ENCODE measurements at places on chromosomes 13 and 19.

GRCh38 chr19:45638930-45639729 lies at the start of gene EML2:
Gene EML2 (minus strand): TSS chr19:45639397. CDS start chr19:45639376, 21 bp downstream.
- DNase-seq, result peak; percentile 16

DNA sequence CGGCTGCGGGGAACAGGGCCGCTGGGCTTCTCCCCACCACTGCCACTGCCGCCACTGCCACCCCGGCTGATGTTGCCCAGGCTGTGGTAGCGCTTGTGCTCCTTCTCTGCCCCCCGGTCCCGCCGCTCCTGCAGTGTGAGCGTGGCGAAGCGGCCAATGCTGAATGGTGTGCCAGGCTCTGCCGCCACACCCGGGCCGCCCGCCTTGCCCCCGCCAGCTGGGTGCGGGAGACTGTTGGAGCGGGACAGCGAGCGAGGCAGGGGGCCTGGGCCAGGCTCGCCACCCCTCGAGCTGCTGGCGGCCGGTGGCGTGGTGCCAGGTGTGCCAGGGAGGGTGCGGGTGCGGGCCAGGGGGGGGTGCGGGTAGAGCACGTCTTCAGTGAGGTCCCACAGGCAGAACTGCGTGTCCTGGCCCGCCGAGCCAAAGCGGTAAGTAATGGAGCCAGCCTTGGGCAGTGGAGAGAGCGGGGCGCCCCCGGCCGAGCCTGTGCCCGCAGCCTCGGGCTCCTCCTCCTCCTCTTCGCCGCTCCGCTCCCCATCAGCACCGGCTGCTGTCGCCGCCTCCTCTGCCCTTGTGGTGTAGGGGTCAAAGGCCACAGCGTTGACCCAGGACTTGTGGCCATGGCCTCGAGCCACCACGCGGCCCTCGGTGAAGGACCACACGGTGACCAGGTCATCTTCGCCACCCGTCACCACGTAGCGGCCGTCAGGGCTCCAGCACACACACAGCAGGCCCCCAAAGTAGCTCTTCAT lies 3.7 kb upstream of the DMPK start:
- no peak for DNase-seq

GRCh38 chr19:32908641-32909190 lies 39.1 kb upstream of the SLC7A9 start:
- DNase-seq, result no peak

GRCh38 chr19:14048443-14049153 lies 13.3 kb downstream of the PALM3 start:
- peak; percentile 83 for DNase-seq

DNA sequence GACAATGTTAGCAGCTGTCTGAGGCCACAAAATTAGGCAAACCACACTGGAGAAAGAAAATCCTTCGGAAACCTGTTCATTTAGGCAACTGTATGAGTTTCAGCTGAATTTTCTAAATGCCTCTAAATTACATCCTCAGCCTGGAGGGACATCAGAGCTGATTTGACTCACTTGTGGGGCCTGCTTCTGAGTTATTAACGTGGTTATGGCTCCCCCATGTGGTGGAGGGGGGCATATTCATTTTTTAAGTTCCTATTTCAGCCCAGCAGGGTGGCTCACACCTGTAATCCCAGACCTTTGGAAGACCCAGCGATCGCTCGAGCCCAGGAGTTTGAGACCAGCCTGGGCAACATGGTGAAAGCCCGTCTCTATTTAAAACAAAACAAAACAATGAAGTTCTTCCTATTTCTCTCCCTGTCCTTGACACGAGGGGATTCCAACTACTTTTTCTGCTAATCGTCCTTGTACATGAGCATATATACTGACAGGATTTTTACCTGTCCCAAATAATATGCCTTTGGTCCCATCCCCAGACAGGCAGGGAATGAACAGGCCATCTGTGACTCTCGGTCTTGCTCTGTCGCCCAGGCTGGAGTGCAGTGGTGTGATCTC lies 31.5 kb upstream of the HIF3A start:
- peak; percentile 74 for DNase-seq

DNA sequence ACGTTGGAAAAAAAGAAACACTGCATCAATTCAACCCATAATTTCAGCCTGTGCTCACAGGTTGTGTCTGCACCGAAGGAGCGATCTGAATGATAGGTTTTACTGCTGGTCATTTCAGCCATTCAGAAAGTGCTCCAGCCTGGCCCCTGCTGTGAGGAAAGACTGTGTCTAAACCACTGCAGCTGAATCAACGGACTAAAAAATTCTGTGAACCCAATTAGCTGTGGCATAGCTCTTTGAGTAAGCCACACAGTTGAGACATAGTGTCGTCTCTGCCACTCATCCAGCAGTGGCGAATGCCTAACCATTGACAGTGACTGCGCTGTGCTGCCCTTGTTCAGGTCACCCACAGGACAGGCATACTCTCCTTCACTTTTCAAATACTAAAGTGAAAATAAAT lies 179.8 kb downstream of the COG6 start:
- DNase-seq, result no peak

DNA sequence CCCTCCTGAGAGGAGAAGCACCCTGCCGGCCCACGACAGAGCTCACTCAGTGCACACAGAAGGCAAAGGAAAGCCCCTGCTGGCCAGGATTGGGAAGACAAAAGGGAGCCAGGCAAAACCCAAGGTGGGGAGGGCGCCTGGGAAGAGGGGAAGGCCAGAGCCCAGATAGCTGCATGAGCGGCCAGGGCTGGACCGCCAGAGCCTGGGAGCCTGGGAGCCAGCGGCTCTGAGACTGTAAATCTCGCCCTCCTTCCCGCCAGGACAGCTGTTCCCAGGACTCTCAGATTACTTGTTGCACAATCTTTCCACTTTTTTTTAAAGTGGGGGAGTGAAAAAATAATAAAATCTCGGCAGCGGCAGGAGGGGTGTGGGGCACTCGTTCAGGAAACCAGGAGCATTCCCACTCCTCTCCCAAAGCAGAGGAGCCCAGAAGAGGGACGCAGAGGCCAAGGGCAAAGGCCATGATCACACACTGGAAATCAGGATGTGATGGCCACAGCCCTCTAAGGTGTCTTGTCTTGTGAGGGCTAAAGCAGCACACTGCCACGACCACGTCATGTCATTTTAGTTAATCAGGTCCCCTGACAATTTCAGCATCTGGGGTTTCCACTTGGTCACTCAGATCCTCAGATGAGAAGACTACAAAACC lies 19.6 kb upstream of the EPHX3 start:
- DNase-seq, result no peak

DNA sequence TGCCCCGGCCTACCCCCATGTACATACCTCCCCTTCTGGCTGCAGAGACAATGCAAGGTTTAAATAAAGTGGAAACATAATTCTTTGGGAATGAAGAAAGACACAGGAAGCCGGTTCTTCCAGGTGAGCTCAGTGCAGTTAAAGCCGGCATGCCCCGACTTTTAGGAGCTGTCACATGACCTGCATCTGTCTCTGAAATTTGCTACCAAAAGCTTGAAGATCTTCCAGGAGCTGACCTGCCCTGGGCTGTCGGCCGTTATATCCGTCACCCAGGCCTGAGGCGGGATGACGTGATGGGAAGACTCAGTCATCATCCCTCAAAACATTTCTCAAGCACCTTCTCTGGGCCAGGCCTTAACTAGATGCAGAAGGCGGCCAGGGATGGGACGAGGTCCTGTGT lies 10.3 kb downstream of the RAB8A start:
- no peak for DNase-seq

- no peak for DNase-seq
Measured at GRCh38 chr19:49802836-49803528, 10.1 kb downstream of the FUZ start.

DNA sequence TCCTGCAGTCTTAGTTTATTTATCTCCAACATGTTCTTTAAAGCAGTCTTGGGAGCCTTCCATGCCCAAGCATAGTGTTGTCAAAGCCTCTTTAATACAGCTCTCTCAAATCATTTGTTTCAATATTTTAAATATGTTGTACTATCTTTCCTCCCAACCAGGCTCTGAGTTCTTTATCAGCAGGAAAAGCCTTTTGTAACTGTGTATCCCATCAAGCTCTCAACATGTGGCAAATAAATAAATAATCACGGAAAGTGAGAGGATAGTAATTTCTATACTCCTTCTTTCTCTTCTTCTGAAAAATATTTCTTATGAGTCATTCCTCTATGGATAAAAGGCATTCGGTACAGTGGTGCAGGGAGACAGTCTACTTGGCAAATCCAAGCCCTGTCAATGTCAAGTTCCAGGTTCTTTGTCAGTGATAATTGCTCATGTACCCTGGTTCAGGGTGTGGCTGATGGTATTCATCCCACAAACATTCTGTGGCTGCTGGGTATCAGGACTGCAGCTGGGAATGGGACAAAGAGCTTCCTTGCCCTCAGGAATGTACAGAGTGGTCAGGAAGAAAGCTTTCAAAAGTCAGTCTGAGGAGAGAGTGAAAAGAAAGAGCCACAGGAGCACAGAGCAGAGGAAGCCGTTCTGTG lies 384.3 kb downstream of the EFNB2 start:
- DNase-seq, result no peak

DNA sequence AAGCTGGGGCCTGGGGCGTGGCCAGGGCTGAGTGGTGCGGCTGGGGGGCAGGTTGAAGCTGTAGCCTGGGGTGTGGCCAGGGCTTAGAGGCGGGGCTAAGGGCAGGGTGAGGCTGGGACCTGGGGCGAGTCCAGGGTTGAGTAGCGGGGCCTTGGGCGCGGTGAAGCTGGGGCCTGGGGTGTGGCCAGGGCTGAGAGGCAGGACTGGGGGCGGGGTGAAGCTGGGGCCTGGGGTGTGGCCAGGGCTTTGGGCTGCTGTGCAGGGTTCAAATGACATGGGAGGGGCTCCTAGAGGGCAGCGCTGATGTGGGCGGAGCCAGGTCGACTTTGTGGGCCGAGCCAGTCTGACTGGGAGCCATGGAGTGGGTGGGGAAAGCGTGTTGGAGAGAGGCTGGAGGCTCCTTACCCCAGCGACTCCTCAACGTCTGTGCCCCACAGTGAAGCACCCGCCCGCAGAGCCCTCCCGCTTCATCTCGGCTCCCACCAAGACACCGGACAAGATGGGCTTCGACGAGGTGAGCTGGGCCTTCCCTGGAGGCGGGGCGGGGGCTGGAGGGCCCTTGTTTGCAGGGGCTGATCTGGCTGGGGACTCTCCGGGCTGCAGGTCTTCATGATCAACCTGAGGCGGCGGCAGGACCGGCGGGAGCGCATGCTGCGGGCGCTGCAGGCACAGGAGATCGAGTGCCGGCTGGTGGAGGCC lies 21.5 kb downstream of the COLGALT1 start:
- no peak for DNase-seq

GRCh38 chr13:113166266-113166665 lies 7.8 kb downstream of the PROZ start:
- no peak for DNase-seq

DNA sequence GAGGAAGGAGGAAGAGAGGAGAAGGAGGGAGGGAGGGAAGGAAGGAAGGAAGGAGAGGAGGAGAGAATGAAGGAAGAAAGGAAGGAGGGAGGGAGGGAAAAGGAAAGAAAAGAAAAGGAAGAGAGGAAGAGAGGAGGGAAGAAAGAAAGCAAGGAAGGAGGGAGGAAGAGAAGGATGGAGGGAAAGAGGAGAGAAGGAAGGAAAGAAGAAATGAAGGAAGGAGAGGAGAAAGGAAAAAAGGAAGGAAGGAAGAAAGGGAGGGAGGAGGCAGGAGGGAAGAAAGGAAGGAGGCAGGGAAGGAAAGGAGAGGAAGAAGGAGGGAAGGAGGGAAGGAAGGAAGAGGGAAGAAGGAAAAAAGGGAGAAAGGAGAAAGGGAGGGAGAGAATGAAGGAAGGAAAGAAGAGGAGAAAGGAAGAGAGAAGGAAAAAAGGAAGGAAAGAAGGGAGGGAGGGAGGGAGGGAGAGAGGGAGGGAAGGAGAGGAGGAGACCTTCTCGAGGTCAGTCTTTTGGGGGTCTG lies 13.4 kb upstream of the CASP14 start:
- DNase-seq, result no peak

GRCh38 chr13:71513411-71514033 lies 353.5 kb downstream of the DACH1 start:
- DNase-seq, result no peak

GRCh38 chr19:44212866-44213346 lies 574 bp downstream of the ZNF227 start:
- no peak for DNase-seq

DNA sequence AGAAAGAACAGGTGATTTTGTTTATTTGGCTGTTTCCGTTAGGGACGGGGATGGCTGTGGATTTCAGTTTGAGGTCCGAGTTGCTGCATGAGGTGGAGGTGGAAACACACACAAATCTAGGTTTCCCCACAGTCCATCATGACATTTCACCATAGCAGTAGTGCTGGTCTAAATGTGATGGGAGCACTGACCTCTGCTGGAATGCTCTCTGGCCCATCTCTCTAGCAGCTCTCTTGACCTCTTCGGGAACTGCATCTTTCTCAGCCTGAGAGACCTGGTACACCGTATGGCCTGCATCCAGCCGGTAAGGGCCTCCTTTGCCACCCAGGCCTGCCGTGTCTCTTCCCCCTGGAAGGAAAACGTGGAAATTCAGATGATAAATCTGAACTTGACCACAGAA lies 154.0 kb downstream of the RGCC start:
- no peak for DNase-seq

DNA sequence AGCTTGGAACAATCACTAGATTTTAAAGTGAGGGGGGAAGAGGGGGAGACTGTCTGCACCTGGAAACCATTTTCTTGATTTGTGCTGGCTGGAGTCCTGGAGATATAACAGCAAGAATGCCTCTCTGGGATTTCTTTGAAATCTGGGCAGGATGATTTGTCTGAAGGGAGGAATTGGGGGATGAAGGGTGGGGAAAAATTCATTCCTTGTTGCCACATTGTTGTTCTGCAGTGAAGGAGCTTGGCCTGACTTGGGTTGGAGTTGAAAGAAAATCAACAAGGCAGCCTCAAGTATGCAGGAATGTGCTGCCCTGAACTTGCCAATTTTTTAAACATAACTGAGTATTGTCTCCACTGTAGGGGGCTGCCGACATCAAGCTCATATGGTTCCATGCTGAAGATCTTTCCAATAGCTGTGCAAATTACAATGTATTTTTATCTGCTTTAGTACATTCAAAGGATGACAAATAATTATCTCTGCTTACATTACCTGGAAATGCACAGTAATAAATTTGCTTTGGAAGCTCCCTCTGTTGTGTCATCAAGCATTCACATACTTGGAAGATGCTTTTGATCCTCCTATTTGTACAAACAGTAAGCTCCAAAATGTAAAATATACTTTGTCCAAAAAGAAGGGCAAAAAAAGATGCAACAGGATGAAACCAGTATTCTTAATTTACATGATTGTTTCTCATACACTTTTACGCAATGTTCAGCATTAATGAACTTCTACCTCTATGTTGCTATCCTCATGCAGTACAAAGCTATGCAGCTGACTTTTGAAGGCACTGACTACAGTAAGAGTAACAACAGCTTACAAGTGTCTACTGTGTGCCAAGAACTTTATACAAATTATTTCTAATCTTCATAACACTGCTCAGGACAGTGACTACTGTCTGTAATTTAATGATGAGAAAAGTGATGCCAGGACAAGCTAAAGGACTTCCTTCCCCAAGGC lies 627.9 kb upstream of the KLF12 start:
- DNase-seq, result no peak

GRCh38 chr19:30679789-30680188 lies 307.6 kb downstream of the ZNF536 start:
- no peak for DNase-seq
